ENCODE measurements at places on chromosomes 1 and 21.
A peak's percentile ranks its signal among the peaks of the same experiment; 100 is the strongest.

DNA sequence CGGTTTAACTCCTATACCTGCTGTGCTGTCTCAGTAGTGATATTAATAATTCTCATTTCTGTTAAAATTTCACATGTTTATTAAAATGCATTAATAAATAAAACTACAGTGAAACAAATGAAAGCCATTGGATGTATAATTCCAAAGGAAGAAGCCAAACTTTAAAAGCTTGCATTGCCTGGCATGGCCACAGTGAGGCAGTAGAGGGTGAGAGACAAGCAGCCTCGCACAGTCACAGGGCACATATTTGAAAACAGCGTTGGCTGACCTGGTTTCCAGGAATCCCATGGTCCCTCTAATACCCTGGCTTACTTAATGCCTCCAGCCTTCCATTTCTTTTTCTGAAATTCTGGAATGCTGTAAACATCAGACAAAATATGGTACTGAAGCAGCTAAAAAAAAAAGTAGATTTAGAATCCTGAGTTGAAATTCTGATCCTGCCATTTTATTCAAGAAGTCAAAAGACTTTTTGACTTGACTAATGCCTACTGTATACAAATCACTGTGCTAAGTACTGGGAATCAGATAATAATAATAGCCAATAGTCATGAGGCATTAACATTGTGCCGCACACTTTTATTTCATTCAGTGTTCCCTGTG is 6.7 kb upstream of the RNASEL start:
- no peak for DNase-seq

- DNase-seq: no peak
Observed at GRCh38 chr1:224736619-224737352, 120.7 kb downstream of the CNIH3 start.

GRCh38 chr1:119885903-119886783 is 10.2 kb downstream of the ADAM30 start:
- no peak for DNase-seq

DNA sequence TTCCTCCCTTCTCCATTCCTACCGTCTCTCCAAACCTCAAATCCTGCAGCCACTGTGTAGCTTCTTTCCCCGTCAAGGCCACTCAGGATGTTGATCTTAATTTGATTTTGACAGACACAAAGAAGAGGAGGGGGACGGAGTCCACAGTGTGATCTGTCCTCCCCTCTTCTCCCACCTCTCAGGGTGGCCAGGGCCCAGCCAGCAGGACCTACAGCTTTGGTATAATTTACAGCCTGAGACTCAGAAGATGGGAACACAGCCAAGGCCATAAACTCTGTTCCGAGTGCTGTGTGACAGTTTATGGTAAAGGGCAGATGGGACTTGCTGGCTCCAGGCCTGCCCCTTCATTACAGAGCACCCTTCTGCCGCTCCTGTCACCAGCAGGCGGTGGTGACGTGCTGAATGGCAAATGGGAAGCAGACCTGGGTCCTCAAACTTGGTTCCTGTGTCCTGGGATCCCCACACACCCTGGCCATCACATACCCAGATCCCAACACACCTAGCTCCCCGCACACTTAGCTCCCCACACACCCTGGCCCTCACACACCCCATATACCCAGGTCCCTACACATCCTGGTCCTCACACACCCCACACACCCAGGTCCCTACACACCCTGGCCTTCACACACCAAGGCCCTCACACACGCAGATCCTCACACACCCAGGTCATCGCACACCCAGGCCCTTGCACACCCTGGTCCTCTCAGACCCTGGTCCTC is 71.6 kb downstream of the CD2 start:
- DNase-seq: peak; percentile 90

DNA sequence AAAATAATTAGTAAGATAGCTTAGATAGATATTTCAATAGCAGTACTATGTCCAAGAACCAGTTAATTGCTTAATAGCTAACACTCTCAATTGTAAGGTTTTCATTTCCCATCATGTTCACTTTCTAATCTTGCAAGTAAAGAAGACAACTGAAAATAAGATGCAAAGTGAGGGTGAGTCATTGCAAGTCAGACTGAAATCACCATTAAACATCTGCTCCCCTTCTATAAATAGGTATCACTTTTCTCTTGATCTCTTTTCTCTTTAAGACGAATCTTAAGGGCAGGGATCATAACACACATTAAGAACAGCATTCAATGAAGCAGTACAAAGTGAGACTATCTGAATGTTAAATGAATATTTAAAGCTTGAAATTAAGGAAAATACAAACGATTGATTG is 40.4 kb downstream of the UBR4 start:
- no peak for DNase-seq

DNA sequence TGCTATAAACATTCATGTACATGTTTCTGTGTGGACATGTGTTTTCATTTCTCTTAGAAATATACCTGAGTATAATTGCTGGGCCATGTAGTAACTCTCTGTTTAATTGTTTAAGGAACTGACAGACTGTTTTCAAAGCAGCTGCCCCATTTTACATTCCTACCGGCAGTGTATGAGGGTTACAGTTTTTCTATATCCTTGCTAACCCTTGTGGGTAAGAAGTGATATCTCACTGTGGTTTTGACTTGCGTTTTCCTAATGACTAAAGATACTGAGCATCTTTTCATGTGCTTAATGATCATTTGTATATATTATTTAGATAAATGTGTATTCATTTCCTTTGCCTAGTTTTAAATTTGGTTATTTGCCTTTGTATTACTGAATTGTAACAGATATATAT is 81.7 kb downstream of the DNM3 start:
- no peak for DNase-seq

DNA sequence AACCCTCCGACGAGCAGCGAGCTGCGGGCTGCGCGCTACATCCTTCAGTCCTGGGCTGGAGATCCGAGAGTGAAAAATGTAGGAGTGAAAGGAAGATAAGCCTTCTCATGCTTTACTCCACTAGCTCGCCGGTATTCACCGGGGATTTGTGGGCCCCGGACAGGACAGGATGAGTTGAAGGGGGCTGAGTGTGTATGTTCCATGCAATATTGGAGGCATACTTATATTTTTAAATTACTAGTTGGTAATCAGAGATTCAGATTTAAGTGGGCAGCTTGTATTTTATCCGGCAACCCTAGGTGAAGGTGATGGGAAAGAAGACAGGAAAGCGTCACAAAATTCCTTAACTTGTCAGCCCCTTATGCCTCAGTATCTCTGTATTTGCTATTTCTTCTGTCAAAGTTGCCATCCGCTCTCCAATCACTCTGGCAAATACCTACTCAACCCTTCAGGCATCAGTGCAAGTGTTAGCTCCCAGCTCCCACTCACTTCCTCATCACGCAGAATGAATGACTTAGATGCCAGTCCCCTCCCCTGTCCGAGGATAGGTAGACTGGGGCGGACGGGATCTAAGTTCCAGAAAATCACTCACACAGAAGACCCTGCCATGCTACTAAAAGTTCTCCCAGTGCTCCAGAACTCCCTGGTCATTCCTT is 503 bp upstream of the PIGM start:
- DNase-seq: no peak

DNA sequence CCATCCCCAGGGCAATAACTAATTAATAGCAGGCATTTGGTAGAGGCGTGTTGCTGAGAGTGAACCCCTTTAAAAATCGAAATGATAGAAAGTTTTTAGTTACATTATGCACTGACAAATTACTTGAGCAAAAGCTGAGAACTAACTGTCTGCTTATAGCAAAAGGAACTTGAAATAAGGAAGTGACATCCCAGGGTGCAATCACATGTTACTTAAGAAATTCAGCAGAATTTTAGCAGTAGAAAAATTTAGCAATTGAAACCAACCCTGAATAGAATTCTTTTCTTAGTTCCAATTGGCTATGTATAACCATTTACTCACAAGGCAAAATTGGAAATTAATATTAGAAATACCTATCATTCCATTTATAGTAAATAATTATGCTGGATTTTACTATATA is 139.5 kb upstream of the SAMSN1 start:
- no peak for DNase-seq

DNA sequence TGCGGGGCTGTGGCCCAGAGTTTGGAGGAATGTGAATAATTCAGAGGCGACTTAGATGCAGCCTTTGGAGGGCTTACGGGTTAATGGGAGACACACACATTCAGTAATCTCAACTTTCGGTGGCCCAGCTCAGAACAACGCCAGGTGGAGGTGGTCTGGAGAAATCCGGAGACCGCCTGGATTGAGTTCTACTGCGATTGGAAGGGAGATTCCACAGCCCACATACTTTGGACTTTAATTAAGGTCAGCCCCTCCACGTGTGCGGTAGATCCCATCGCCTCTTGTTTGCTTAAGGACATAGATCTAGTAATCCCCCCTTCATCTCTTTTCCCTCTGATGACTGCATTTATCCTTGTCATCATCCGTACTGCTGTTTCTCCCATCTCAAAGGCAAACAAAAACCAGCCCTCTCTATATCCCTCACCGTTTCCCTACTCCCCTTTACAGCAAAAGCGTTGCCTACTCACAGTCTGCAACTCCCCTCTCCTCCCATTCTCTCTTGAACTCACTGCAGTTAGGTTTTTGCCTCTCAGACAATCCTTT is 720 bp upstream of the BSDC1 start:
- no peak for DNase-seq

DNA sequence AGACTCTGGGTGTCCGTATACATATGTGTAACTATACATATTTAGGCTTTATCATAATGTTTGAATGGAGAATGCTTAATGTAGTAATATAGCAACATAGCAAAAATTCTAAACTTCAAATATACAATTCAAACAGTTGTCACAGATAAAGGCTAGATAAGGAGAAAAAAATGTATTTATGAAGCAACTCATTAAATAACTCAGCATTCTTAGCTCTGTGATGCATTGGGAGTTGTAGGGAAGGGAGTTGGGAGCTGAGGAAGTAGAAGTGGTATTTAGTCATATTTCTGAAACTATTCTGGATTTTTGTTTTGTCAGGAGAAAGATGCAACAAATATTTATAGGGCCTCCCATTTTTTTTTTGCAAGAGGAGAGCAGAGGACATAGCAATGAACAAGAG is 197.8 kb downstream of the PBX1 start:
- DNase-seq: no peak

DNA sequence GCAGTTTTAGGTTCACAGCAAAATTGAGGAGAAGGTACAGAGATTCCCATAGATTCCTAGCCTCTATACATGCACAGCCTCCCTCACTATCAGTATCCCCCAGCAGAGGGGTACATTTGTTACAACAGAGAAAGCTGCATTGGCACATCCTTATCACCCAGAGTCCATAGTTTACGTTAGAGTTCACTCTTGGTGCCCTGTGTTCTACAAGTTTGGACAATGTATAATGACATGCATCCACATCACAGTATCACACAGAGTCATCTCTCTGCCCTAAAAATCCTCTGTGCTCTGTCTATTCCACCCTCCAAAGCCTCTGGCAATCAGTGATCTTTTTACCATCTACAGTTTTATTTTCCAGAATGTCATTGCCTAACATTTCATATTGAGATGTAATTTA is 22.3 kb upstream of the RGS16 start:
- no peak for DNase-seq

DNA sequence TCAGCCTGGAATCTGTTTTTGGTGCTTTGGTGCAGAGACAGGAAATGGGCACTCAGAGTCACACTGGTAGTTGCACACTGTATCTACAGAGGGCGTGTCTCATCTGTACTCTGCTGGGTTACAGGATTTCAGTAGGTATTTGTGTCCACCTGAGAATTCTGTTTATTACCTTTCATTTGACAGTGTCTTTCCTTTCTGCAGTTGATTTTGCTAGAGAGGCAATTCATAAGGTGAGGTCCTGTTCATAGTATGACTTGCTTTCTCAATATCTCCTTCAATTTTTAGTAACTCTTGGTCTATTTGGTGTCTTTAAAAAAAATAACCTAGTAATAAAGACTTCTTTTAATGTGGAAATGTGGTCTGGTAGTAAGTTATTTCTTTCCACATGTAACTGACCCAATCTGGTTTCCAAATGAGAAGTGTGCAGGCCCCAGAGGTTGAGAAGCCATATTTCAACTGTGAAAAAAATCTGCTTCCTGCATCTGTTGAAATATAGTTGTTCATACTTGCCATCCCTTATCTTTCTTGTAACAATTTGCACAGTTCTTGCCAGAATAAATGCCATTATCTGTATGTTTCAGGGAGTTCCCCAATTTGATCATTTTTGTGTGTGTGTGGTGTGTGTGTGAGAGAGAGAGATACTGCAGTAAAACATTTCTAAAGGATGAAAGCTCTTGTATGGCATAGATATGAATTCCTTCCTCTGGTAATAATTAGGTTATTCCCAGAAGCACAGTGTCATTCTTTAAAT is 78.4 kb upstream of the DNAJC6 start:
- DNase-seq: no peak

DNA sequence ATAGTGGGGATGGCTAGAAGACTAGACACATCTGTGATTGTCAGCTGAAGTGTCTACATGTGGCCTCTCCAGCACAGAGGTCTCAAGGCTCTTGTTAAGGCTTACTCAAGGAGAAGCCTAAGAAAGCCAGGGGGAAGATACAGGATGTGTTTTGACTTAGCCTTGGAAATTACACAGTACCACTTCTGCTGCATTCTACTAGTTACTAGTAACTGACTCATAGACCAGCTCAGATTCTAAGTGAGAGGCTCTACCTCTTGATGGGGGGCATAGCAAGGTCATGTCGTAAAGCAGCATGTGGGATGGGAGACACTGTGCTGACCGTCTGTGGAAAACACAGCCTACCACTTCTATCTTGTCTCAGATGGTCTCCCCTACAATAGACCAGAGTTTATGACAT is 99.5 kb downstream of the UBE2U start:
- DNase-seq: no peak

DNA sequence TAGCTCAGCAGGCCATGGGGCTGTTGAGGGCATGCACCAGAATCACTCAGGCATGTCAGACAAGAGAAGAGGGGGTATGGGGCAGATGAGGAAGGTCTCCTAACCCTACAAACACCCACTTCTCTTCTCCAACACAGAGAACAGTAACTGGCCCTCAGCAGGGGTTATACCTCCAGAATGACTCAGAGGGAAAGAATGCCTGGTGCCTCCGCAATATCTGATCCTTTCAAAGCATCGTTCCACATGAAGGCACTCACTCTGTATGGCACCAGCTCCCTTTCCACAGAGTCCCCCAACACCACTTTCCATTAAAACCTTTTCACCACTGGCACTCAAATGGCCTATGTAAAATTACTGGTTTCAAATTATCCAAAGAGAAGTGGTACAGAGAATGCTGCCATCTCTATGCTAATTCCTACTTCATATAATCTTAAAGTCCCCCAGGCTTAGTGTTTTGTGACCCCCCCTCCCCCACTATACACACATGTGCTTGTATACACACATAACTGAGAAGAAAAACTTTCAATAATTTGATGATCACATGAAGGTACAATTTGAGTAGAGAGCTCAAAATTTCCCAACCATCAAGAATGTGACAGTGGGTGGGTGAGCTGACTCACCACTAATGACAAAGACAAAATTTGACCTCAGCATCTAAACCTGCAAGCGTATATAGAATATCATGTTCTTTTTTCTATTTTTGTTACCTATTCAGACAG is 91.5 kb downstream of the SIPA1L2 start:
- no peak for DNase-seq

Measured in LNCaP clone FGC (cell line).